ENCODE measurements at places on chromosomes 7 and 10.

GRCh38 chr7:156754201-156754600, 113.6 kb downstream of the RNF32 start:
- no peak for DNase-seq

- DNase-seq = no peak
Observed at GRCh38 chr10:191703-192518, 56.7 kb downstream of the ZMYND11 start.

DNA sequence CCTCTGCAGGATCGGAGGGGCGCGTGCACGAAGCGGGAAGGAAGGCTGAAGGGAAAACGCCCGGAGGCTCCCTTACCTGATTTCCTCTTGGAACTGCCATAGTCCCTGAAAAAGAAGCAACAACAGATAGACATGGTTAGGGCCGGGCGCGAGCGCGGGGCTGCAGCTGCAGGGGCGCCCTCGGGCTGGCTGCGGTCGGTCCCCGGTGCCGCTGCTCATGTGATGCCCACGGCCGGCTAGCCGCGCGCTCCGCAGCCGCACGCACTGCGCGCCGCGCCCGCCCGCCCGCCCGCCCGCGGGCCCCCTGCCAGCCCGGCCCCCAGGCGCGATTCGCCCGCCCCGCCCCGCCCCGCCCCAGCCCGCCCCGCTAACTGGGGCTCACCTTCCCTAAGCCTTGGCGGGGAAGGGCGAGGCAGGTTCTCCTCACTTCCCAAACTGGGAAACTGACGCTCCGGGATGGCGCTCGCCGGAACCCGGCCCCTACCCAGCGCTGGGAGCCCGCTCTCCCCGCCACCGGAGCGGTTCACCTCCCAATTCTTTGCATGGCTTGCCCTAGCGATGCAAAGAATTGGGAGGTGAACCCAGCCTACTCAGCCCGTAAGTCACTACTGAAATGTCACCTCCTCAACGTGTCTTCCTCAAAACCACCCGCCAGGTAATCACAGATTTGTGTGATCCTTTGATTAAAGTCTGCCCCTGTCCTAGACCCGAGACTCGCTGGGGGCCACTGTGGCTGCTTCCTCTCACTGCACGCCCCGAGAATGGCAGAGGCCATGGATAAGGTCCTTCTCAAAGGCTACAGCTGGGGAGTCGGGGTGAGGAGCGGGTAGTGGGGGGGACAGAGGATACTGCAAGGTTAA, 162.2 kb downstream of the SH3PXD2A start:
- no peak for DNase-seq

- no peak for DNase-seq
Observed at GRCh38 chr7:136950331-136950730, 81.9 kb downstream of the CHRM2 start.

GRCh38 chr7:44867073-44867995, 18.0 kb downstream of the PURB start:
- DNase-seq = no peak

DNA sequence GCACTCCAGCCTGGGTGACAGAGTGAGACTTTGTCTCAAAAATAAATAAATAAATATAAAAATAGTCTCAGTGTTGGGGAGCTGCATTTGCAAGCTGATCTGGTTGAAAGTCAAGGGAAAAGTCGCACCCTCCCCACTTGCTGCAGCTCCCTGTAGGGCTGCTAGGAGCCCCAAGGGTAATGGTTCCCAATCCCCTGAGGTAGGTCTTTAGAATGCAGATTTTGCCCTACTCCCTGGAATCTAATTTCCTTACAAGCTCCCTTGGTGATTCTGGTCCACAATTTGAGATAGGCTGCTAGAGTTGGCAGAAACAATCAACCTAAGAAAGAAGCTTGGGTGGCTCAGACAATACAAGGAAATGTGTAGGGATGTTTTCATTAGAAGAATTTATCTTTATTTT, 232.5 kb upstream of the YAE1 start:
- DNase-seq = no peak

DNA sequence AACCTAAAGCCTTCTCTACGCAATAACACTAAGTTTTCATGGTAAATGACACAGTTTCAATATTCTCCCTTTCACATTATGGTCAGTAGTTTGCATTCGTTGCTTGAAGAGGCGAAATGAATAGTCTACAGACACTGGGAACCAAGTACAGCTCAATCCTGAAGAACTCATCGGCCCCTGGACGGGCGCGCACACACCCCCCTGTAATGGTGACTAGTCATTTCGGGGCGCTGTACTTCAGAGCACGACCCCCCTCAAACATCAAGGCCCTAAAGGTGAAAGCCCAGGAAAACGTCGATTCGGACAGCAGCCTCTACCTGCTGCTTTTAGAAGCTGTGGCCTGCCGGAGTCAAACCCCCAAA, 1.0 kb downstream of the NT5C2 start:
- no peak for DNase-seq

- DNase-seq = no peak
Observed at GRCh38 chr10:15043674-15044073, at the start of gene OLAH. Gene OLAH, plus strand, starts transcription at chr10:15043943. Its CDS starts 3,346 bp downstream, at chr10:15047289.

- no peak for DNase-seq
Observed at GRCh38 chr7:134153493-134154136, 26.5 kb downstream of the LRGUK start.

DNA sequence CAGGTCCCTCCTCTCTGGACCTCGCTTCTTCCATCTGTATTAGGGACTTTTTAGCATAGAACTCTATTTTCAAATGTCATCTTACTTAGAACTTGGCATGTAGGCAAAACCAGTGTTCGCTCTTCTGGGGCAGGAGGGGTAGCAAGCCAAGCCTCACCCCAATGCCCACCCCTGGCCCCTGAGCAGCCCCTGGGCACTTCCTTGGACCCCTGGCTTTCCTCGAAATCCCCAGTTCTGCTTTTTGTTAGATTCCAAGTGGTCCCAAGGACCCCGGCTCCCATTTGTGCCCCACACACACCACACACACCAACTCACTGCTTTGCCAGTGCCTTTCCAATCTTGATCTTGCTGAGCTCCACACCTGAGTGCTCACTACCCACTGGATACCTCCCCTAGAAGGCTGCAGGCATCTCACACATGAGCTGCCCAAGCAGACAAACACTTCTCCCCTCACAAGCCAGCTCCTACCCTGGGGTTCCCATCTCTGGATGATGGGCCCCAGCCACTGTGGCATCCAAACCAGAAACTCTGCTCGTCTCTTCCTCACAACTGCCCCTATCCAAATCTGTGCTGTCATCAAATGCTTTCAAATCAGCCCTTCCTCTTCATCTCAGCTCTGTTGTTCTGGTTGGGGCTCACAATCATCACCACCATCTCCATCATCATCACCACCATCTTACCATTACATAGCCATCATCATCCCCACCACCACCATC, 167.9 kb upstream of the ZMIZ1 start:
- no peak for DNase-seq

DNA sequence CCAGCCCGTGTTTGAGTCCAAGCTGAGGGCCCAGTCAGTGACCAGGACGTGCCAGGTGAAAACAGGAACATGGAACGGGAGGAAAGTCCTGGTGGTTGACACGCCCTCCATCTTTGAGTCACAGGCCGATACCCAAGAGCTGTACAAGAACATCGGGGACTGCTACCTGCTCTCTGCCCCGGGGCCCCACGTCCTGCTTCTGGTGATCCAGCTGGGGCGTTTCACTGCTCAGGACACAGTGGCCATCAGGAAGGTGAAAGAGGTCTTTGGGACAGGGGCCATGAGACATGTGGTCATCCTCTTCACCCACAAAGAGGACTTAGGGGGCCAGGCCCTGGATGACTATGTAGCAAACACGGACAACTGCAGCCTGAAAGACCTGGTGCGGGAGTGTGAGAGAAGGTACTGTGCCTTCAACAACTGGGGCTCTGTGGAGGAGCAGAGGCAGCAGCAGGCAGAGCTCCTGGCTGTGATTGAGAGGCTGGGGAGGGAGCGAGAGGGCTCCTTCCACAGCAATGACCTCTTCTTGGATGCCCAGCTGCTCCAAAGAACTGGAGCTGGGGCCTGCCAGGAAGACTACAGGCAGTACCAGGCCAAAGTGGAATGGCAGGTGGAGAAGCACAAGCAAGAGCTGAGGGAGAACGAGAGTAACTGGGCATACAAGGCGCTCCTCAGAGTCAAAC, 5.2 kb downstream of the GIMAP5 start:
- no peak for DNase-seq

- no peak for DNase-seq
Observed at GRCh38 chr7:44539669-44540506, 1.2 kb downstream of the NPC1L1 start.

- no peak for DNase-seq
Observed at GRCh38 chr10:128483216-128483615, 357.0 kb upstream of the MKI67 start.

- DNase-seq = no peak
Observed at GRCh38 chr10:88045656-88046415, 182.4 kb downstream of the PTEN start.

- DNase-seq = no peak
Observed at GRCh38 chr10:102656791-102657371, 12.6 kb downstream of the TRIM8 start.

DNA sequence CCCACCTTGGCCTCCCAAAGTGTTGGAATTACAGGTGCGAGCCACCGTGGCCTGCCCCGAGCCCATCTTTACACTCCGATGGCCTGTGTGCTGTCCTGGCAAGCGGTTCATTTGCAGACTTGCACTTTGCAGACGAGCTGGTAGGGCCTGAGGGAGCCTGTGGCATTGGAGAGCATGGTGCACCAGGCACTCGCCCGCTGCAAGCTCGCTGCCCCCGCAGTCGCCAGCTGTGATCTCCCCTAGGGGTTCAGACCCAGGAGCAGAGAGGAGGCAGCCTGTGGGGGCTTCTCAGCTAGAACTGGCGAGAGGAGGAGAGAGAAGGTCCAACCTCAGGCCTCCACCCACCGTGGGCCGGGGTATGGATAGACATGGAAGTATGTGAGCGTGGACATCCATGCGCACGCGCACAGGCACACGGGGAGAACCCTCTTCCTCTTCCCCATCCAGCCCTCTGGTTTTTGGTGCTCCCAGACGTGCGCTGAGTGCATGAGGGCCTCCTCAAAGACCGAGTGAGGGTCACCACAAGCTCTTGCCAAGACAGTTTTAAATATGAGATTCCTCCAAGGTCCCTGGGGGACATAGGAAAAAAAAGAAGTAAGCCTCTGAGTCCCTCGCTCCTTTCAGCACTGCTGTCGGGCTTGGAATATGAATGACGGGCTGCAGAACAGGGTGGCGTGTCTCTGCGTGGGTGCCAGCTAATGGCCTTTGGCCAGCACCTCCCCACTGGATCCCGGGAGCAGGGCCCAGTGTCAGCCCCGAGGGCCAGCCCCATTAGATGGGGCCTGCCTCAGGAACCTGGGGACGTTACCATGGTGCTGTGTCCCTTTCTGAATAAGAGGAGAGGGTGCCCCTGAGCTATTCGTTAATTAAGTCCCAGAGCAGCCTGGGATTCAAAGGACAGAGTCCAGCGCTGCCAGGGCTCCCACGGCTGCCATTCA, 15.1 kb upstream of the TTYH3 start:
- peak; percentile 49 for DNase-seq

DNA sequence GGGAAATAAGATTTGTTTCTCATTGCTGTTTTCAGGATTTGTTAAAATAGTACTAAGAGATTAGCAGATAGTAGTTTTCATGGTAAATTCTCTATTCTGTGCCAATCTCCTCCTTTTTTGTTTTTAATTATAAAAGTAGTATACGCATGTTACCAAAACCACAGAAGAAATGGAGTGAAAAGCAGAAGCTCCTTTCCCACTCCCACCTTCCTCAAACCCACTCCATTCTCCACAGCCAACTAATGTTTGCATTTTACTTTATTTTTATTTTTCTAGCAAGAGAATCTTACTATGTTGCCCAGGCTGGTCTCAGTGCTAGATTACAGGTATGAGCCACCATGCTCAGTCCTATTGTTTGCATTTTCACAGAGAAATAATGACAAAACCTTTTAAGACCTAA, 4.5 kb upstream of the LRMDA start:
- no peak for DNase-seq

DNA sequence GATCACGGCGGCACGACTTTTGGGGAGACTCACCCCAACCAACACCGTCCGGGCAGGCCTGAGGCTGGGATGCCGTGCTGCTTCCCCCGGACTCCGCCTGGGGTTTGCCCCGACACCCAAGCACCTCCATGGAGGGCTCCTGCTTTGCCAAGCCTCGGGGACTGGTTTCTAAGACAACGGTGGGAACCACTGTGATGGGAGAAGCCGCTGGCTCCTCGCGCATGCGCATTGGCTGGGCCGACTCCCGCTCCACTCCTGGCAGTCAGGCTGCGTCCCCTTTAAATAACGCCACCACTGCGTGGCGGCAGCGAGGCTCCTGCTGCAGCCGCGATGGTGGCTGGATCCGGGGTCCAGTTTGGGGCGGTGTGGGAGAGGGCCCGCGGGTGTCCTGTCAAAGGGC, 201.0 kb downstream of the ZNF716 start:
- no peak for DNase-seq

- no peak for DNase-seq
Observed at GRCh38 chr10:88114368-88114767, 250.9 kb downstream of the PTEN start.

GRCh38 chr7:44388089-44388970, 62.9 kb upstream of the CAMK2B start:
- DNase-seq = no peak

DNA sequence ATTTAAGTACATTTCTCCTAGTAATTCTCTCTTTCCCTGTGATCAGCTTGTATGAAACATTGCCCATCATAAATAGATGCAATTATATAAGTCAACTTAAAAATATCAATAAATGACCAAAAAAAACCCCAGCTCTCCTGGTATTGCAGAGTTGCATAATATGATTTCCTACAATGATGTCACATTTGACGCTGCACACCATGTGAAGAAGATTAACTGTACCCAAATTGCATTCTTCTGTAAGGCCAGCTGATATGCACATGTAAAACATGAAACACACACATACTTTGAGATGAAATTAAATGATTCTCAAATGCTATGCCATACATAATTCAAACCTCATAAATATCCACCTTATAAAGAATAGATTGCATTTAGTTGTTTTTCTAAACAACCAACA, 115.5 kb downstream of the AGMO start:
- DNase-seq = no peak

- DNase-seq = no peak
Observed at GRCh38 chr7:113374955-113375354, 256.6 kb upstream of the SMIM30 start.

- DNase-seq = no peak
Observed at GRCh38 chr7:148935451-148935850, 51.4 kb upstream of the EZH2 start.

DNA sequence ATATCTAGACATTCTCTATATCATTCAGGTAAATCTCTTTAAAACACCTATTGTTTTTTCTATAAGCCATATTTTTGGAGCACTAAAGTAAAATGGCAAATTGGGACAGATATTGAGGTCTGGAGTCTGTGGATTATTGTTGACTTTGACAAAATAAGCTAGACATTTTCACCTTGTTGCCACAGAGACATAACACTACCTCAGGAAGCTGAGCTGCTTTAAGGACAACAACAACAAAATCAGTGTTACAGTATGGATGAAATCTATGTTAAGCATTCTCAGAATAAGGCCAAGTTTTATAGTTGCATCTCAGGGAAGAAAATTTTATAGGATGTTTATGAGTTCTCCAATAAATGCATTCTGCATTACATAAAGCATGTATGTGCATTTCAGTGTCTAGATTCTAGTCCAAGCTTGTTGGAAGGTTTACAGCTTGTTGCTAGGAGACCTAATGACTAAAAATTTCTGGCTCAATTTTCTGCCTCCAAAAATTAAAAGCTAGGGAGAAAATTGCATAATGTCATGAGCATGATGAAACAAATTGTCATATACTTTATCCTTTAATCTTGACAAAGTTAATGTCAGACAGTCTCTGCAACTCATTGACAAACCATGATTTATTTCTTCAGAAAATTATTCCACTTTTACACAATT, 18.3 kb downstream of the LIPM start:
- no peak for DNase-seq
